Activated CD4-positive, alpha-beta T cell treated with anti-CD3 and anti-CD28 coated beads, Interleukin-2, amount 50 U/mL, for 48 hours (primary cell): ENCODE measurements at places on chromosomes 6 and 20.

- DNase-seq, result no peak
Measured at GRCh38 chr20:24863356-24863755, 85.7 kb upstream of the CST7 start.

- no peak for DNase-seq
Measured at GRCh38 chr6:124683507-124683906, 278.7 kb upstream of the RNF217 start.

- no peak for DNase-seq
Measured at GRCh38 chr6:3791526-3792203, 40.2 kb upstream of the PXDC1 start.

GRCh38 chr6:28981431-28981832, 23.7 kb downstream of the ZNF311 start:
- DNase-seq, result peak; percentile 88

DNA sequence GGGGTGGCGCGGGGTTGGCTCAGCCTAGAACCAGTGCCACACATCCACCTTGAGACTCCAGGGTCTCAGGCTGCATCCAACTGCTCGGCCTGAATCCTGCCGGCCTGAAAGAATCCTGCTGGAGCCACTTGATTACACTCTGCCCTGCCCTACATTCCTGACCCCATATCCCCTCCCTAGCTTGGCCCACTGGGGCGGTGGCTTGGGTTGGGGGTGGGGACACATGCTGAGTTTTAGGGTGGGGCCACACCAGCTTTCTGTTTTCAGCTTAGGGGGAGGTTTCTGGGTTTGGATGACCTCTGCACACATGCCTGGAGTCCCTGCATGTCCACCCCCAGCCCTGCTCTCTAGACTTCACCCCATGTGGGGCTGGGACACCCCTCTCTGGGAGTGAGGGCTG, 6.8 kb downstream of the ITPR3 start:
- DNase-seq, result no peak

DNA sequence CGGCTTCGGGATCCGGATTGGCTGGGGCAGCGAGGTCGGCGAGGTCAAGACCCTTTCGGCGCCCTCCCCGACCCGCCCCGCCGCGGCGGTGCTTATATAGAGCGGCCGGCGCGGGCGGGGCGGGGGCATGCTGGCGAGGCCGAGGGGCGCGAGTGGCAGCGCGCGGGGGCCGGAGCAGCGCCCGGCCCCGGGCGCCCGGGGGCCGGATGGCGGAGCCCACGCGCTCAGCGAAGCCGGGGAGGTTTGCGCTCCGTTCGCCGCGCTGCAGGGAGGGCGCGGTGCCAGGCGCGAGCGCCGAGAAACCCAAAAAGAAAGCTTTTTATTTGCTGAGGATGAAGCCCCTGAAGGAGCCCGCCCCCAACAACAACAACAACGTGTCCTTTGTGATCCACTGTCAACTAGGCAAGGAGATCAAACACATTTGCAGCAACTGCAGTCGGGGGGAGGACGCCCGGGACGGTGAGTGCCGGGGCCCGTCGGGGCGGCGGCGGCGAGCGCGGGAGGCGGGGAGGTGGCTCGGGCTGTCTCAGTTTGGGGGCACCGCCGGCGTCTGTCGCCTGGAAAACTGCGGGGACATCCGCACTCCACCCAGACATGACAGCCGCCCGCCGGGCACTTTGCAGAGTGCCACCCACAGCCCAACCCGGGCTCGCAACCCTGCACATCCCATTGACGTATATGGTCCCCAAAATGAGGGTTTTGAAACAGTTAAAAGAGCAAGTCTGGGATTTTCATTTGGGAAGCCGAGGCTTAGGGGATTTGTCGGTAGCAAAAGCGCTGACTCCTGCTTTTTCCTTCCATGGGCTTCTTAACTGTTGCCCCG, 297.3 kb downstream of the PHACTR1 start:
- no peak for DNase-seq

DNA sequence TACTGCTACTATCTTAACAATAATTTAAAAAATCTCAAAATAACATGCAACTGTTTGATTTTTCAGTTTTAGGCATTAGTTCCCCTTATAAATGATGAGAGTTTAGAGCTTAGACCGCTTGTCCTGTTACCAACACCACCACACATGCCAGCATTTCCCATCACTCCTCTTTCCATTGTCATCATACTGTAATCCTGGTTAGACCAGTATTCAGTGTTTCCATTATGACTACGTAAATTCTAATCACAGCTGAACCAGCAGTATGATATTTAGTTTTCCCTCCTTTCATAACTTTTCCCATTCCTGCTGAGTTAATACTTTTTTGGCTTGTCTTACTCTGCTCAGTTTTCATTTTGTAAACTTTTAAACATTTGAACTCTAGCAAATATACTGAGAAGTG, 12.2 kb upstream of the TBC1D20 start:
- no peak for DNase-seq

GRCh38 chr6:69696273-69696672, 100.5 kb downstream of the LMBRD1 start:
- DNase-seq, result no peak

GRCh38 chr6:138161338-138162110, at the start of gene ARFGEF3:
ARFGEF3 (plus strand) TSS chr6:138161939; CDS start chr6:138162087, 148 bp downstream.
- DNase-seq, result peak; percentile 68

GRCh38 chr6:161038229-161039031, 46.9 kb downstream of the MAP3K4 start:
- DNase-seq, result no peak

GRCh38 chr6:81308577-81309279, 443.8 kb downstream of the TENT5A start:
- DNase-seq, result no peak

- DNase-seq, result no peak
Measured at GRCh38 chr20:62128502-62128901, 6.2 kb downstream of the LSM14B start.

GRCh38 chr6:18122128-18123093, at the start of gene NHLRC1:
NHLRC1 (minus strand) TSS chr6:18122677; CDS start chr6:18122606, 71 bp downstream.
- DNase-seq, result peak; percentile 83

GRCh38 chr6:47034926-47035325, 7.2 kb downstream of the ADGRF1 start:
- DNase-seq, result no peak

DNA sequence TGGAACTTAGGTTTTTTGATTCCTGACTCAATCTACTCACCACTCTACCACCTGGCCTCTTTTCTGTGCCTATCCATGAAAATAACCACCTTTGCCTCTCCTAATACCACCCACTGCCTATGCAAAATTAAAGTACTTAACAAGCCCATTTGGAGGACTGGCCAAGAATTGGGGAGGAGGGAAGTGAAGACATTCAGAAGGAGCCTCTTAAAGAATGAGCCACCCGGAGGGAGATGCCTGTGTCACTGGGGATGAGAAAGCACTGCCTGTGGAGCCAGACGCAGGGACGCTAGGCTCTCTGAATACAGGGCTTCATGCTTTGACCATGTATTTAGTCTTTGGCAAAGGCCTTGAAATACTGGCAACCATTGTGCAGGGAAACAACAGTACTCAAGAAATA, 40.0 kb upstream of the MRPS10 start:
- DNase-seq, result no peak

DNA sequence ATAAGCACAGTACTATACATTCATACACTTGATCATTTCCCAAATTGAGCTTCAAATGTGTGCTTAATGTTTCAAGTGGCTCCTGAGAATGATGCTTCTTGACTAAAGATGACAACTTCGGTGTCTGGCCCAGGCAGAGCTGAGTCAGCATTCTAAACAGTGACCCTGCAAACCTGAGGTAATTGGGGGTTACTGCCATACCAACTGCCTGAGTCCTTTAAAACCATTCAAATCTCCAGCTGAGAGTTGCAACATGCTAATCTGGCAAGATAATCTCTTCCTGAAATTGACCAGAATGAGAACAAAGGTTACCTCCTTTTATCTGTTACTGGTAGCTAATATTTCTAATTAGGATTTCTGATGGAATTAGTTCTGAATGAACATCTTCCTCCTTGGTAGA, 8.2 kb downstream of the BACH2 start:
- DNase-seq, result no peak

GRCh38 chr6:17491416-17492142, 98.2 kb downstream of the CAP2 start:
- no peak for DNase-seq

DNA sequence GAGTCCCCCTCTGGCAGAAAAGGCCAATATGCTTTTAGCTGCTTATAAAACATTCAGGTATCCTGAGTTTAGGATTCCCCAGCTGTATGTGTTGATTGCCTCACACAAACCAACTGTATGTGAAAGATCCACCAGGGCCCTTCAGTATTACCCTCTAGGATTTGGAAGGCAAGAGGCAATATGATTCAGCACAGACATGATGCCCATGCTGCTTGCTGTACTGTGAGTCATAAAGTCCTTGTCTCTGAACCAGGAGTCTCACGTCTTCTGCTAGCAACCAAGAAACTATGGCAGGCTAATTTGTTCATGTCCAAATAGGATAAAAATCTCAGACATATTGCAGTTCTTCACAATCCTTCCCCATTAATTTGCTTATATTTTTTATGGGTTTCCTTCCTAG, 789.2 kb upstream of the SLC35B3 start:
- no peak for DNase-seq

DNA sequence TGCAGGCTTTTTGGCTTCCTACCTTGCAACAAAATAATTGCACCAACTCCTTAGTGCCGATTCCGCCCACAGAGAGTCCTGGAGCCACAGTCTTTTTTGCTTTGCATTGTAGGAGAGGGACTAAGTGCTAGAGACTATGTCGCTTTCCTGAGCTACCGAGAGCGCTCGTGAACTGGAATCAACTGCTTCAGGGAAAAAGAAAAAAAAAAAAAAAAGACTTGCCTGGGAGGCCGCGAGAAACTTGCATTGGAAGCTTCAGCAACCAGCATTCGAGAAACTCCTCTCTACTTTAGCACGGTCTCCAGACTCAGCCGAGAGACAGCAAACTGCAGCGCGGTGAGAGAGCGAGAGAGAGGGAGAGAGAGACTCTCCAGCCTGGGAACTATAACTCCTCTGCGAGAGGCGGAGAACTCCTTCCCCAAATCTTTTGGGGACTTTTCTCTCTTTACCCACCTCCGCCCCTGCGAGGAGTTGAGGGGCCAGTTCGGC, 420 bp downstream of the SOX4 start:
- DNase-seq, result peak; percentile 12

- DNase-seq, result no peak
Measured at GRCh38 chr20:8097307-8097706, 34.8 kb upstream of the PLCB1 start.

DNA sequence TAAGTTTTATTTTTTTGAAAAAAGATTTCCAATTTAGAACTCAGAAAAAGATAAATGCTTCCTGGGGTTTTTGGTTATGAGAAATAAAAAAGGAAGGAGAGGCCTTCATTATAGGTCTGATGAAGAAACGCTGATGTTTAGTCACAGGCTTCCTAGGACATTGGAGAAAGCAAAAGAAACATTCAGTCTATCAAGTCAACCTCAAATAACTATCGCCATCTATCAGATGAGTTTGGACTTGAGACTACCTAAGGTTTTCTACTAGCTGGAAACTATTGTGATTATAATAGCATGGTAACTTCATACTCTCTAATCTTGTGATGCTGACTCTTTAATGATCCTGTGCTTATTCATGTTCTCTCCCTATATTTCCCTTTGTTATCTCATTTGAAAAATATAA, 171.3 kb downstream of the TPBG start:
- no peak for DNase-seq

GRCh38 chr6:113530769-113531168, 326.4 kb upstream of the MARCKS start:
- no peak for DNase-seq

DNA sequence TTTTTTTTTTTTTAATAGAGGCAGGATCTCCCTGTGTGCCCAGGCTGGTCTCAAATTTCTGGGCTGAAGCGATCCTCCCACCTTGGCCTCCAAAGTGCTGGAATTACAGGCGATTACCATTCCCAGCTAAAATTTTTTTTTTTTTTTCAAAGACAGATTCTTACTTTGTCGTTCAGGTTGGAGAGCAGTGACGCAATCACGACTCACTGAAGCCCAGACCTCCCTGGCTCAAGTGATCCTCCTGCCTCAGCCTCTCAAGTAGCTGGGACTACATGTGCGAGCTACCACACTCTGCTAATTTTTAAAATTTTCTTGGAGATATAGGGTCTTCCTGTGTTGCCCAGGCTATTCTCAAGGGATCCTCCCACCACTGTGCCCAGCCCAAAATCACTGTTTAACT, 58.0 kb upstream of the MYO6 start:
- DNase-seq, result no peak

GRCh38 chr6:8085053-8085511, 17.3 kb downstream of the EEF1E1 start:
- no peak for DNase-seq

DNA sequence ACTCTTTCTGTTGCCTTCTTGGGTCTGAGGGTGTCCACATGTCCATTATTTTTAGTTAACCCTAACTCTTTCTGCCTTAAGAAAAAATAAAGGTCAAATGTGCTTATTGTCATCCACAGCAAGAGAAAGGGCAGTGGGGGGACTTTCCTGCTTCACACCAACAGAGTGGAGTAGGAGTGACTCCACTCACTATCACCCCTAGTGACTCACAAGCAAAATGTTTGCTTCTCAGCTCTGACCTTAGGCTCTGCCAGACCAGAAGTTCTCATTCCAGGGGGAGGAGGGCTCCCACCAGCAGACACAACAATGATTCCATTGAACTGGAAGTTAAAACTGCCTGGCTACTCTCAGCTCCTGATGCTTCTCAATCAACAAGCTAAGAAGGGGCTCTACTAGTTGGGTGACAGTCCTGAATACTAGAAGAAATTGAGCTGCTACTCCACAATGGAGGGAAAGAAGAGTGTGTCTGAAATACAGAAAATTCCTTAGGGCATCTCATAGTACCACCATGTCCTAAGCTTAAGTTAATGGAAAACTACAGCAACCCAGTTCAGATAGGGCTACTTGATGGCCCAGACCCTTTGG, 83.9 kb upstream of the AFDN start:
- no peak for DNase-seq

DNA sequence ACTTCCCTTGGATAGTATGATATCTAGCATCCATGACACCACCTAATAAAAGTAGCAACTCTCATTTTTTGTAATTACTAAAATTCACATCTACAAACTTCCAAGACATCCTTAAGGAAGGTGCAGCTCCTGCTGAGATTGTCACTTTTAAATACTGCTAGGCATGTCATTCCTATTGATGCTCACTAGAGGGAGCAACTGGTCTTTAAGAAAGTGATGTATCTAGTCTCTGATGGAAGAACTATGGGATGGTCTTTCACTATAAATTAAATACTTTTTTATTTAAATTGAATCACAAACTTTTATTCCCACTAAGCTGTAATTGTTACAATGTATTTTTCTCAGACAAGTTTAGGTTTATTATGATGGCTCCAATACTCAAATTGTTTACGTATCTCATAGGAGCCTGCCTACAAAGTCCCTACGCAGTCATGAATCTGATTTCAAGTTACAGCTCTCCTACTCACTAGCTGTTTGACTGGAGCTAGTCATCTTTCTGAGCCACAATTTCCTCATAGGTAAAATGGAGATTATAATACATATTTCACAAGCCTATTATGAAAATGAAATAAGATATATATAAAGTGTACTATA, 8.1 kb upstream of the TSPYL1 start:
- DNase-seq, result no peak

- DNase-seq, result no peak
Measured at GRCh38 chr6:103011605-103012004, 1618.1 kb downstream of the GRIK2 start.
